ENCODE measurements at places on chromosomes 2 and 18.

DNA sequence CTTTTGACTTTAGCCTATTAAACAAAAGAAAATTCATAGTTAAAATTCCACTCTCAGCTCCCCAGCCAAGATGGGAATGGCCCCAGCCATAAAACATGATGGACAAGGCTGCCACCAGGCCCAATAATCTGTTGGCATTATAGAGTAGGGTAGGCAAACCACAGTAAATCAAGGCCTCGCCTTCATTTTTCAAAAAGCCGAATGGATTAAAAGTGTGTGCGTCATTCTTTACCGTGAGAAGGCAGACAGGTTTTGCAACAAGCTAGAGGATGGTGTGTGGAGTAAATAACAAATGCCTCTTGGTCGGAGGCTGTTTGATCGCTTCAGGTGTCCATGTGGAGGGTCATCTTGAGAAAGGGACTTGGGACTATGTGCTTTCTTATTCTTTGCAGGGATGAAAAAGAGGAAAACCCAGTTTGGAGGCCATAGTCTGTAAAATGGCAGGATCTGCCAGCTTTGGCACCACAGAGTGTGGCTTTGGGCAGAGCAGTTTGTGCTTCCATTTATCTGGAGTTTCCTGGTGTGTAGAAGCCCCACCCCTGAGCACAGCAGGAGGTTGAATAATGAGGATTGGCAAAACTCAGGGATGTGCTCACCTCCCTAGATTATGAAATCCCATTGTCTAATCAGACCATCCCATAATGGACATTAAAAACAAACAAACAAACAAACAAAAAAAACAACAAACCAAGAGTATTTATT lies 57.1 kb upstream of the ITGB6 start:
- no peak for DNase-seq

GRCh38 chr2:6957031-6957714 lies 40.0 kb downstream of the RNF144A start:
- DNase-seq, result no peak

GRCh38 chr2:162579169-162579568 lies 235.2 kb downstream of the GCA start:
- DNase-seq, result peak; percentile 23

- no peak for DNase-seq
Measured at GRCh38 chr18:11663439-11664029, 25.5 kb upstream of the GNAL start.

- DNase-seq, result no peak
Measured at GRCh38 chr2:202950592-202950991, 38.5 kb downstream of the CARF start.

DNA sequence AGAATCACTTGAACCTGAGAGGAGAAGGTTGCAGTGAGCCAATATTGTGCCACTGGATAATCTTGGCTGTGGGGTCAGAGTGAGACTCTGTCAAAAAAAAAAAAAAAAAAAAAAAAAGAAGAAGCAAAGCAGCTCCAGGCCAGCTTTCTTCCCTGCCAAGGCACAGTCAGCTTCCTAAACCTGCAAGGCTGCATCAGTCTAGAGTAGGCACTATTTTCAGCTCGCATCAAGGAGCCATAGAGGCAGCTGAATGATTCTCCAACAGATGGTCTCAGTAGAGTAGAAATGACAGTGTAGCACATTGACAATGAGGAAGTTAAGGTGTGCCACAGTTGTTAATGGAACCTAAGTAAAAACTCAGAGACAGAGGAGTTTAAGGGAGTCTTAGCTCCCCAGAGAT lies 35.6 kb downstream of the BMP10 start:
- no peak for DNase-seq

- no peak for DNase-seq
Measured at GRCh38 chr2:101982495-101983029, 9.2 kb upstream of the IL1R2 start.

DNA sequence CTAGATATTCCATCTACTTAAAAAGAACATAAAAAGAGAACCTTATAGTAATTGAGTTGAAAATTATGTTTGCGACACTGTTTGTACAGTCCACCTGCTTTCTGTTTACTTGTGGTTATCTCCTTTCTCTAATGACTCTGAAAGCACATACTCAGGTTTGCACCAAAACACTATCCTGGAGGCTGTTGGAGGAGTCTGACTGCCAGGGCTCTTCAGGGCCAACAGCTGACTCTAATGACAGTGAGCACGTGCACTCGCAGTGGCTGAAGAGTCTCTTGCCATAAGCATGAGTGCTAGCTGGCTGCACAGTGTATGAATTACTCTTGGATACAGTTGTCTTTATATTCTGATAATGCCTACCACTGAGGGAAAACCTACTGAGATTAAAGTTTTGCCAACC lies 16.7 kb upstream of the GLS start:
- DNase-seq, result no peak

- no peak for DNase-seq
Measured at GRCh38 chr2:63842149-63843061, 709 bp downstream of the UGP2 start.

GRCh38 chr18:70243131-70243929 lies 37.8 kb upstream of the RTTN start:
- DNase-seq, result no peak

- no peak for DNase-seq
Measured at GRCh38 chr2:6538607-6539006, 327.1 kb downstream of the CMPK2 start.

GRCh38 chr2:239475161-239476028 lies 74.6 kb upstream of the HDAC4 start:
- DNase-seq, result no peak

GRCh38 chr2:39252888-39253518 lies 9.2 kb upstream of the CDKL4 start:
- no peak for DNase-seq

DNA sequence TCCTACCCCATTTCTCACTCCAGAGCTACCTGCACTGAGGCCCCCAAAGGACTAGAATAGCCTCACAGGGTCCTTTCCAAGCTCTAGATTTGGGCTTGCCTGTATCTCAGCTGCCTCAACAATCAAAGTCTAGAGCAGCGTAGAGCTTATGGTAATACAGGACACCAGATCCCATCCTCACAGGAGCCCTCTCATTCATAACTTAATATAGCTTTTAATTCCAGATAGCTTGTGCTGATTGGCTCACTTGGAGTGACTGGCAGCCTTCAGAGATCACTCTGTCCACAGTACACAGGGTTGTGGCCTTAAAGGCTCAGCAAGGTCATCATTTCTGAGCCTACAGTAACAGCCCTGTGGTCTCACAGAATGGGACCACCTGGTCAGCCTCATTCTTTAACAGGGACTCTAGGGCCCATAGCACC lies 51.4 kb downstream of the ZFP36L2 start:
- no peak for DNase-seq

- no peak for DNase-seq
Measured at GRCh38 chr18:36576339-36576738, 252.5 kb downstream of the TPGS2 start.

DNA sequence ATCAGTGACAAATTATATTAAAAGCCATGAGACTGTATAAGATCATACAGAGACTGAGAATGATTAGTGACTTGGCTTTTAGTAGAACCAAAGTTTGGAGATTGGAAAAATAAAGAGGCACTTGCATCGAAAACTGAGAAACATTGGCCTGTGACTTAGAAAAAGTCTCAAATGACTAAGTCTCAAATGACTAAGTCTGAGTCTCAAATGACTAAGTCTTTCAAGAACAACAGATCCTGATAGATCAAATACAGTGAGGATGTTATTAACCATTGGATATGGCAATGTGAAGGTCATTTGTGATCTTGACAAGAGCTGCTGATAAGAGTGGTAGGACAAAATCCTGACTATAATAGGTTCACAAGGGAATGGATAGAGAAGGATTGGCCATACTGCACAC lies 135.5 kb upstream of the FANCL start:
- DNase-seq, result no peak

DNA sequence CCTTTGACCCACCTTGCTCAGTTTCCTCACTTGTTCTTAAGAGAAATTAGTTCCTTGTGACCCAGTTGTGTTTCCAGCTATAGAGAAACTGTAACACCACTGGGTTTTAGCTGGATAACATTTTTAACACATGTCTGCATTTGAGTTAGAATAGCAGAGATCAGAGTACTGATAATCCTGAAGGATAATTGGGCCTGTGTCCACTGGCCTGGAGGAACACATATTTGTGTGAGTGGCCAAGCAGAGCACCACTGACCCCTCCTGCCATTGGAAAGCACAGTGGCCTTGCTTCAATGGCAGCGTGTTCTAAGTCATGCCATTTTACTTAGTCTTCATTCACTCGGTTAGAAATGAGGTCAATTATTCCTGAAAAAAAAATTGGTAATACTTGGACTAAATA lies 42.6 kb downstream of the PKP4 start:
- DNase-seq, result no peak

DNA sequence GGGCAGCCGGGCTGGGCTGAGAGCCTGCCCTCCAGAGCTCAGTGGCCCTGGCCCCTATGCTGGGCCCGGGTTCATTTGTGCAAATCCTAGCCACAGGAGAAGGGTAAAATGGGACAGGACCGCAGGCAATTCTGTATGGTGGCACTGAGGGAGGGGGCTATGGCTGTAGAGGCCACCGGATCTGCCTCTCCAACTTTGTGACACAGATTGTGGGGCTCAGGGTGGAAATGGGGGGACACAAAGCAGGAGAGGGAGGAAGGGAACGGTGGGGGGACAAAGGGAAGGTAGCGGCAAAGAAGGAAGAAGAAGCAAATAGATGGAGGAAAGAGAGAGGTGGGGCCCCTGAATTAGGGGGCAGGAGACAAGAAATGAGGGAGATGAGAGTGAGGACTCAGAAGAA lies 201.1 kb downstream of the SMAD2 start:
- DNase-seq, result no peak

DNA sequence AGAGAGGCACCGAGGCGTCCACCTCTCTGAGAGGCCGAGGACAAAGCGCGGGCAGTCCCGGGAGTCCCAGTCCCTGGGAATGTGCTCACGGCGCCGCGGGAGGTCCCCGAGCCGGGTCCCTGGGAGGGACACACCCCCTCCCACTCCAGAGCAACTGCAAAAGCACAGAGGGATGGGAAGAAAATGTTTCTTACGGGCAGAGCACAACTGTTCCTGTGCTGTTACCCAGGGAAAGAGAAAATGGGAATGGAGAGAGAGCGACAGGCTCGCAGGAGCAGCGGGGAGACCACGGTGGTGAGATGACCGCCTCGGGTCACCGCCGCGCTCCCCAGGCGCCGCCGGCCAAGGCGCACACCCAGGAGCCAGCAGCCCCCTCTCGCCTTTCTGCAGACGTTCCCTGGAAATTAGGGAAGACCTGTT lies 1.2 kb upstream of the BCL11A start:
- DNase-seq, result no peak

GRCh38 chr2:26438926-26439325 lies 37.2 kb downstream of the DRC1 start:
- no peak for DNase-seq

DNA sequence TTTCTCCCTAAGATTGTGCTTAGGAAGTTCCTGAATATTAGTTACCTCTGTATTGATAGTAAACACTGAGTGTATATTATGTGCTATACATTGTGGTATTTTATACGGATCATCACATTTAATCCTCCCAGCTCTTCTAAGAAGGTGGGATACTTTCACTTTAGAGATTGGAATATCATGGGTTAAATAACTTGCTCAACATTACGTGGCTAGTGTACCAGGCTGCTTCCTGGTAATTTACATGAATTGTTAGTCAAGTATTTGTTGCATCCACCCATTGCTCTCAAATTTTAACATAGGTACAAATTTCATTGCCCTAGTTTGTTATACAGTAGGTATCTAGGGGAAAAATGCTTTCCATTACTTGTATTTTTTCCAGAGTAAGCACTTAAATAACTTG lies 21.4 kb downstream of the FAM98A start:
- DNase-seq, result no peak

- no peak for DNase-seq
Measured at GRCh38 chr2:217835931-217836891, 166.6 kb downstream of the TNS1 start.

- no peak for DNase-seq
Measured at GRCh38 chr2:226860087-226860486, 24.2 kb downstream of the RHBDD1 start.

- no peak for DNase-seq
Measured at GRCh38 chr2:83081826-83082690, 1377.0 kb downstream of the SUCLG1 start.

- no peak for DNase-seq
Measured at GRCh38 chr2:144660518-144661316, 140.8 kb upstream of the ZEB2 start.

GRCh38 chr2:232008907-232009638 lies 47.6 kb downstream of the DIS3L2 start:
- no peak for DNase-seq

- DNase-seq, result no peak
Measured at GRCh38 chr2:17194083-17194482, 324.2 kb downstream of the RAD51AP2 start.

DNA sequence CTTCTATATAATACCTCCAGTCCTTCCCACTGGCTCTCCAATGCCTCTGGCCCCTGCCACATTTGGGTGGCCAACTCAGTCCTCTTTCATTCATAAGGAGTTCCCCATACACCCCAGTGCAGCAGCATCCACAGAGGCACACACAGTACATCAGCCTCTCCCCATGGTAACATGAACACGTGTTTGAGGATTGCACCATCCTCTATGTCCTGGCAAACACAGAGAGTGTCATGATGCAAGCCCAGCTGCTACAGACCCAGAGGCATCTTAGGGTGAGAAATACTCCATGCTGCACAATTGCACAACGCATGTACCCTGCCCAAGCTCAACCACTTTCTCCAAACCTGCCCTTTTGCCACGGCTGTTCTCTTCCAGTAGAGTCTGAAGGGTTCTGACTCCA lies 11.5 kb downstream of the IGFBP5 start:
- no peak for DNase-seq

DNA sequence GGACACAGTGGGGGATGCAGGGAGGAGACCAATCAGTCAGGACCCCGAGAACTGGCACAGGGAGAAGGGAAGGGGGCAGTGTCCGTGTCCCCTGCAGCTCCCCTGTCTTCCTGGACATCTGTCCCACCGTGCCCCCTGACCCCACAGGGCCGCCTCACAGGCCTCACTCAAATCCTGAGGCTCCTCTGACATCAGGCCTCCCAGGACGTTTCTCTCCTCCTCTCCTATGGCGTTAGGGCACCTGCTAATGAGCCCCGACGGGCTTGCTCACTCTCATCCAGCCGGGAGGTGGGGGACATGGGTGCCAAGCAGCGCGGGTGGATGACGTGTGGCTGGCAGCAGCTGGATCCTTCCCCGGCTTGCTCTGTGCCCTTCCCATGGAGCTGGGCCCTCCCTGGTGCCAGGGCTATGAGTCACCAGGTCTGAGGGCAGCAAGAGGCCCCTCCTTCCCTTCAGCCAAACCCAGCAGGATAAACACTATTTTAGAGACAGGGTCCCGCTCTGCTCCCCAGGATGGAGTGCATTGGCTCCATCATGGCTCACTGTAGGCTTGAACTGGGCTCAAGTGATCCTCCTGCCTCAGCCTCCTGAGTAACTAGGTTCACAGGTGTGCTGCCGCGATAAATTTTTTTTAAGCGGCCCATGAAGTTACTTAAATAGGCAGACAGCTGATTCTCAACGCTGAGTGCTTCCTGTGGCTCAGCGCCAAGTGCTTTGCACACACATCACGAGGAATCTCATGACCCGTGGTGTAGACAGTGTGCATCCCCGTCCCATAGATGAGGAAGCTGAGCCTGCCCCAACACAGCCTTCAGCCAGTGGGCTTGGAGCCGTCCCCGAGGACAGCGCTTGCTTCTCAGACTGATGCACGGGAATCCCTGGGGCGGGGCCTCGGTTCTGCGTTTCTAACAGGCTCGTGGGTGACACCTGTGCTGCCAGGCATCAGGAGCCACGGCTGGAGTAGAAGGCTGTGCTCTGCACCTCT lies 64.5 kb upstream of the HDAC4 start:
- no peak for DNase-seq

GRCh38 chr2:108587621-108588020 lies 53.4 kb downstream of the LIMS1 start:
- DNase-seq, result no peak

All from iPS DF 19.7 (cell line).